Activated CD4-positive, alpha-beta T cell treated with anti-CD3 and anti-CD28 coated beads, Interleukin-2, Interleukin-6, amounts not matched to agents 100 ng/mL and 50 ng/mL, durations not matched to agents 16 hours and 8 hours (primary cell): ENCODE measurements at places on chromosomes 2 and 18.

GRCh38 chr2:101912545-101912944 is 79.2 kb upstream of the IL1R2 start:
- peak; percentile 44 for DNase-seq

DNA sequence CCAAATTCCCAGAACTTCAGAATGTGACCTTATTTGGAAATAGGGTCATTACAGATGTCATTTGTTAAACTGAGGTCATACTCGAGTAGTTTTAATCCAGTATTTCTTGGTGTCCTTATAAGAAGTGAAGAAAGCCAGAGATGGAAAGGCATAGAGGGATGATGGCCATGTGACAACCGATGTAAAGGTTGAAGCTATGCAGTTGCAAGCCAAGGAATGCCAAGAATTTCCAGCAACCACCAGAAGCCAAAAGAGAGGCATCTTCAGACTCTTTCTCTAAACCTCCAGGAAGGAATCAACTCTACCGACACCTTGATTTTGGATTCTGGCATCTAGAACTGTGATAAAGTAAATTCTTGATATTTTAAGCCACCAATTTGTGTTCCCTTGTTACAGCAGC is 242.2 kb downstream of the CDH20 start:
- no peak for DNase-seq

GRCh38 chr2:7609974-7610373 is 692.8 kb downstream of the RNF144A start:
- DNase-seq = no peak

GRCh38 chr2:119245076-119245840 is 21.6 kb downstream of the STEAP3 start:
- DNase-seq = no peak

- no peak for DNase-seq
Measured at GRCh38 chr2:85731606-85732005, 22.2 kb upstream of the ATOH8 start.

DNA sequence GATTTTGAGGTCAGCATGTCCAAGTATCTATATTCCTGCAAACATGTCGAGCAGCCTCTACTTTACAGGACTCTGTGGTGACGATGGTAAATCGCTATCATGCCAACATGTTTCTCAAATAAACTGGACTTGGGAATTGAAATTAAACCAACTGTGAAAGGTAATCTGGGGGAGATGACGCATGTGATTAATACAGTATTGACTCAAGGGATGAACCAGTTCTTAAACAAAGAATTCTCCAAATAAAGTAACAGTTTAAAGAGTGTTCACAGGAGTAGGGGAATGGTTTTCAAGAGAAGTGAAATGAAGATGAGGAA is 54.3 kb downstream of the THUMPD2 start:
- DNase-seq = no peak

GRCh38 chr18:56470406-56471351 is 167.7 kb downstream of the TXNL1 start:
- DNase-seq = no peak

GRCh38 chr18:34483198-34483597 is 226.9 kb upstream of the DTNA start:
- DNase-seq = no peak

DNA sequence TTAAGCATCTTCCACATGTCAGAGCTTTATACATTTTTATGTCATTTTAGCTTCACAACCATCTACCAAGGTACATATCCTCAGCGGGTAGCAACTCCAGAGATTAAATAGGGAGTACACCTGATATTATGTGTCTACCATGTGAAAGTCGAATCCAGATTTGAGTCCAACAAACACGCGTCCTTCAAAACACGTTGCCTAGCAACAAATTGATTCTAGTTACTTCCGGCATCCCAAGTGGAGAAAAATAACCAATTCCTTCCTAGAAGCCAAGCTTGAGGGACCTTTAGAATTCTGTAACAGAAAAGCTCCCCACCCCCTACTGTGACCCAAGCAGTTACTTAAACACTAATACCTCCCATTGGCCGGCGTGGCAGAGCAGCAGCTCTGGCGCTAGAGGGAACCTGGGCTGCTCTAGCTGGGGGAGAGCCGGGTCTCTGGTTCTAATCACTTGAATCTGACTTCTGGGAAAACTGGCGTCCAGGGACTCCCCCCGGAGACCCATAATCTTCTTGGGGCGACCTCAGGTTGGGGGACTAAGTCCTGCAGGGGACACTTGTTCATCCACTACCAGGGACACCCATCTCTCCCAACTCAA is at the start of gene ERICH2:
Gene ERICH2, plus strand, starts transcription at position 371 of the 598 bp plus-strand sequence. CDS start 304 bp downstream, outside the sequence.
- peak; percentile 47 for DNase-seq

DNA sequence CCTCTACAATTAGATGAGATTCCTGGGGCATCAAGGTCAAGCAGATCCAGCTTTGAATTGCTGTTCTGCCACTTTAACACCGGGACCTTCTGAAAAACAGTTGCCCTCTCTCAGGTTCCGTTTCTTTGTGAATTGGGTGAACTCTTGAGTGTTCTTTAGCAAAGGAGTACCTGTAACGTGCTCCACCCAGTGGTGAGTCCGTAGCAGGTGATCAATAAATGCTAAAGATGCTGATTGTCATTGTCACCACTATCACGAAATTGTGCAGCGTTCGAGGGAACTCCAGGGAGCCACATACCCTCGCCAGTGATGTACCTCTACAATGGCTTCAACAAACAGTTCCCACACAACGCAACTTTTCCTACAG is 81.9 kb downstream of the TCF7L1 start:
- DNase-seq = no peak

GRCh38 chr18:34965566-34965965 is 75.6 kb upstream of the MAPRE2 start:
- no peak for DNase-seq

- no peak for DNase-seq
Measured at GRCh38 chr18:51603551-51603950, 406.1 kb upstream of the MEX3C start.

DNA sequence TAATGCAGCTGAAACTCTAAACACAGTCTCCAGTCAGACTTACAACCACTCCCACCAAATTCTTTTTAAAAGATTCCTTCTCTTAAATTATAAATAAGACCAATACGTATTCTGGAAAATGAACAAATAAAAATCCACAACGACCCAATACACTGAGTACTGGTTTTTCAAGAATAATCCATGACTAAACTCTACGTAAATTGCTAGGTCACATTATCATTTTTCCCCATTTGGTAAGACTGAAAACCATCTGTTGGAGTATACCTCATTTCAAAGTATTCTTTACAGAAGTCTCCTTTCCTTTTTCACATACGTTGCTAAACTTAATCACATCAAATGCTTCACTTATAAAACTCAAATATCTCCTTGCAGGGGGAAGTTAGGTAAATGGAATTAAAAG is 6.0 kb downstream of the ZNF516 start:
- no peak for DNase-seq

DNA sequence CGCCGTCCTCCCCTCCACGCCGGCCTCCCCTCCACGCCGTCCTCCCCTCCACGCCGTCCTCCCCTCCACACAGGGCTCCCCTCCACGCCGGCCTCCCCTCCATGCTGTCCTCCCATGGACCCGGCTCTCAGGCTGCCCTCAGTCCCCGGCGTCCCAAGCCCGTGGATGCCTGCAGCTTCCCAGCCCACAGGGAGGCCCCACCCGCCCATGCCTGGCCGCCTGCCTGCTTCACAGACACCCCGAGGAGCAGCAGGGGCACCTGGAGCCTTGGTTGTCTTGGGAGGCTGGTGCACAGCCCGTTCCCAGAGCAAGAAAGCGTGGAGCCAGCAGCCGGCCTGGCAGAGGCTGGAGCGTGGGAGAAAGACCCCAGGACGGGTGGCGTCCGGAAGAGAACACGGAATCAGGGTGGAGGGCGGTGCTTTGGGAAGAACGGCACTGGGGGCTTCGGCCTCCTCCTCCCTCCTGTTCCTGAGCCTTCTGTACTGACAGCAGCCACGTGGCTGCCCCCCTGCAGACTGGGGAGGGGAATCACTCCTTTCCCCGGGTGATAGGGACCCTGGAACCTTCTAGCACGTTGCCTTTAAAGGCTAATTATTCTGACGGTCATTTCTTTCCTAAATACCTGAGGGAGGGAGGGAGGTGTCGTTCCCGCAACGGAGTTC is 26.2 kb upstream of the KCNG2 start:
- DNase-seq = no peak

- no peak for DNase-seq
Measured at GRCh38 chr2:236938126-236938525, 147.6 kb upstream of the COPS8 start.

DNA sequence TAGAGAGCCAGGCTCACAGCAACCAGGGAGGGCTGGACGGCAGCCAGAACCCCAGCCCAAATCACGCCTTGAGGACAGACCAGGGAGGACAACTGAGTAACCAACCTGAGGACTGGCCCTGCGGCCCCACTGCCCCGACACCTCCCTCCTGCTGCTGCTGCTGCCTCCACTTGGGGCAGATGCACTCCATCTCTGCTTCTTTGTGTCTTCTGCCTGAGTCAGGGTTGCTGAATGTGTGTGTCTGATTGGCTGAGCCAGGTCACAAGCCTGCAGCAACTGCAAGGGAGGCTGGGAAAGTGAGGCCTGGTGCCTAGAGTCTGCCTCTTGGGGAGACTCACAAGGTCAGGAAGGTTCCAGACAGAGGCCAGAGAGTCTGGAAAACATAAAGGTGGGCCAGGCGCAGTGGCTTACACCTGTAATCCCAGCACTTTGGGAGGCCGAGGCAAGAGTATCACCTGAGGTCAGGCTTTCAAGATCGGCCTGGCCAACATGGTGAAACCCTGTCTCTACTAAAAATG is 83.4 kb downstream of the ZFP36L2 start:
- peak; percentile 60 for DNase-seq

- DNase-seq = no peak
Measured at GRCh38 chr2:43572244-43572643, 23.6 kb downstream of the THADA start.

- no peak for DNase-seq
Measured at GRCh38 chr2:178195390-178196166, 1.3 kb downstream of the OSBPL6 start.

GRCh38 chr2:122163617-122164016 is 408.2 kb downstream of the TSN start:
- no peak for DNase-seq

DNA sequence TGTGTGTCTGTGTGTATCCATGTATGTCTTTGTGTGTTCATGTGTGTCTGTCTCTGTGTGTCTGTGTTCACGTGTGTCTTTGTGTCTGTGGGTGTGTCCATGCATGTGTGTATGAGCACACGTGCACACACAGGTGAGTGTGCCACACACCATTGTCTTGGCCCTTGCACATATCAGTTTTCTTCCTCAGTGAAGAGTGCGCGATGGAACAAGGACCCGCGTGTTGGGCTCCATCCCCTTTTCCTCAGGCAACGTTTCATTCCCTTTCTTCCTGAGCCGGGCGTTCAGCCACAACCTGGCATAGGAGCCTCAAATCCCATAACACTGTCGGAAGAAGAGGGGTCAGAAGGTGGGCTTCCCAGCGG is 74.3 kb downstream of the PTGR3 start:
- no peak for DNase-seq

- DNase-seq = no peak
Measured at GRCh38 chr18:22547807-22548561, 130.3 kb upstream of the CTAGE1 start.

DNA sequence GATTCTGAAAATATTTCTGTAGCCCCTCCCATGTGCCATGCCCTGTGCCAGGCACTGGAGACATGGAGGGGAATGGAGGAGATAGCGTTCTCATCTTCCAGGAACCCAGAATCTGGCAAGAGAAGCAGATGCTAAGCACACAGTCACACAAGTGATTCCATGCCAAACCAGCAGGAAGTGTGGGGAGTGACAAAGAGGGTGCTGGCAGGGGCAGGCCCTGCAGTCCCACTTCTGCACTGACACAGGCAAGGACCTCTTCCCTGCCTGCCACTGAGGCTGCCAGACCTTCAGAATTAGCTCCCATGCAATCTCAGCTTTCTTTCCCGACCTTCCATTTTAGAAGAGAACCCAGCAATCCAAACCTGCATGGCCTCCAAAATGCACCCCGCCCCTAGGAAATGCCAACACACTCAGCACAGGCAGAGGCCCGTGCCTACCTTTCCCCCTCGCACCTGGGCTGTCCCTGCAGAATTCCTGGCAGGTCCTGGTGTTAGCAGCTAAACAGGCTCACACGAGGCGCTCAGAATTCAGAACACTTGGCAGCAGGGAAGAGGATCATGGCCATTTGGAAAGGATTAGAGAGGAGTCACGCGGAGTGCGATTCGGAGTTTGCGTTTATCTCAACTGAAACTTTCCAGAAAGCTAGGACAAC is 155.3 kb downstream of the MSH2 start:
- no peak for DNase-seq

- DNase-seq = no peak
Measured at GRCh38 chr2:48398285-48399002, 131.5 kb upstream of the STON1 start.

DNA sequence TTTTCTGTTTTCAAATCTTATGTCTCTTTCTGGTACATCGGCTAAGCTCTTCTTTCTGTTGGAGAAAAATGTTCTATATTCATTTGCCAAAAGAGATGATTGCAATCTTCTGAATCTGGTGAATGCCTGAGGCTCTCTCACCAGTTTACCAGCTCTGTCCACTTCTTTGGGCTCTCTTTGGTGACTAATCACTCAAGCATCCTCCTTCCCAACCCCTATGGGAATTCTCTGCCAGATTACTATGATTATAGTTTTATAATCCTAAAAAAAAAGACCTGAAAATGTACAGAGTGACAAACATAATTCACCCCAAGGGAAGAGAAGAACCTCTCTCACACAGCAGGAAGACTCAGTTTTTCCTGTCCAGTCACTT is 187.3 kb downstream of the CAMKMT start:
- DNase-seq = no peak

DNA sequence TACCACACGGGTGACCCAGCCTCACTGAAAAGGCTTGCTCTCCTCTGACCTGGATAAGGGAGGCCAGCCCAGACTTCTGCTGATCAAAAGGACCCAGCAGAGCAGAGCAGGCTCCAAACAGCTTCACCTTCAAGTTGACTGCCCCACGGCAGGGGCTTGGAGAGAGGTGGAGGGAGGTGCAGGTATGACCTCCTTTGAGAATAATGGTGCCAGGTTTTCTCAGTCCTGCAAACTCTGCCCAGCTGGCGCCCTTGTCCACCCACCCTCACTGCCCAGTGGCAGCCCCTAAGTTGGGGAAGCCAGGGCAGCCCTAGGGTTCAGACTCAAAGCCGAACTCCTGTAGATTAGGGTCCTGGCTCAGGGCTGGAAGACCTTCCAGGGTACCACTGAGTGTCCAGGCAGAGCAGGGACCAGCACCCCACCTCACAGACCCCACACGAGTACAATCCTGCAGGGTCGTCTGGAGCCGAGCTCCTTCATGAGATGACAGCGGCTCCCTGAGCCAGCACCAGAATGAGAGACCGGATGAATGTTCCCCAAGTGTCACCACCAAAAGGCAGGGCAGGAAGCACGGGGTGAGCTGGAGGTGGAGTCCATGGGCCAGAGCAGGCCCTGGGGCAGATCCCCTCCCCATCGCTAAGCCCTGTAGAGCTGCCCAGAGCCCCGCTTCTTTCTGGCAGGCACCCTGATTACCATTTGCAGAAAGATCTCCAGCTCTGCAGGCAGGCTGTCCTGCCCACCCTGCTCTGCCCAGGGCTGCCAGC is 3.6 kb upstream of the GPC1 start:
- no peak for DNase-seq

DNA sequence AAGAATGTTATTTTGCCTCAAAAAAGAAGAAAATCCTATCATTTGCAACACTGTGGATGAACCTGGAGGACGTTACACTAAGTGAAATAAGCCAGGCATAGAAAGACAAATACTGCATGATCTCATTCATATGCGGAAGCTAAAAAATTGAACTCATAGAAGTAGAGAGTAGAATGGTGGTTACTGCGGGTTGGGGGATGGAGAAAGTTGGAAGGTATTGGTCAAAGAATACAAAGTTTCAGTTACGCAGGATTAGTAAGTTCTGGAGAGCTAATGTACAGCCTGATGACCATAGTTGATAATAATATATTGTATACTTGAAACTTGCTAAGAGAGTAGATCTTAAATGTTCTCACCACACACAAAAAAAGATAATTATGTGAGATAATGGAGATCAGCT is 5.0 kb upstream of the GALNT5 start:
- no peak for DNase-seq
